ENCODE measurements at places on chromosomes 4 and X. TPM values are rescaled to one million over a fixed set of nuclear protein-coding genes. Genes with fewer than 3 reads are reported as not detected.

CTAG2 gene
- total RNA-seq = not detected

SLC25A53 gene
- total RNA-seq = 1.7 TPM

DNA sequence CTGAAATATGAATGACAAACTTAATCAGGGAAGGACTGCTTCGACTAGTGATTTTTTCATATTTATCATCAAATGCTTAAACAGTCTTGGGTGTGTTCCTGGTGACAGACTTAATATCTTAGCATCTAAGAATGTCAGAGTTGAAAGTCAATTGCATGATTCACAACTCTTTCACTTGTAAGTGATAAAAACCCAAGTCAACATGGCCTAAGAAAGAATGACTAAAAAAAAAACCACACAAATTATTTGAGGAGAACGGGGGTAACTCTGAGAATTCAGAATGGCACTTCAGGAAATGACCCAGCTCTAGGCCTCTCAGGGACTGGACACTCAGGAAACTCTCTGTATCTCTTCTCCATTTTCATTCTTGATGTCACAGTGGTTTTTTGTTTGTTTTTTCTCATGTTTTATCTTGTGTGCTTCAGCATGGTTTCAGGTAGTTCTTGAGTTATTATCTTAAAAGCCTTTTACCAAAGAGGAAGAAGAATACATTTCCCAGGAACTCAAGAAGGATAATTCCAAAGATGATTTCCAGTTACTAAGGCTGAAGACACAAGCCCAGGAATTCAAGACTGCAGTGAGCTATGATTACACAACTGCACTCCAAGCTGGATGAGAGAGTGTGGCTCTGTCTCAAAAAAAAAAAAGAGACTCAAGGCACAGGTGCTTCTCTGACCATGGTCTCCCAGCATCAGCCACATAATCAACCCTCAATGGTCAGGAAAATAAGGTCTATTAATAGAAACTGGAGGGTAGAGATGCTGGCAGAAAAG is 1697.8 kb upstream of the IGFBP7 start:
- H3K27me3 ChIP-seq = no peaks in the 10 kb centered on the region
- H3K27ac ChIP-seq = no peak overlapping the region
- no peaks in the 10 kb centered on the region for H3K36me3 ChIP-seq
- H3K4me1 ChIP-seq = no peaks in the 10 kb centered on the region
- no peak overlapping the region for H3K4me3 ChIP-seq
- DNase-seq = no peak

DNA sequence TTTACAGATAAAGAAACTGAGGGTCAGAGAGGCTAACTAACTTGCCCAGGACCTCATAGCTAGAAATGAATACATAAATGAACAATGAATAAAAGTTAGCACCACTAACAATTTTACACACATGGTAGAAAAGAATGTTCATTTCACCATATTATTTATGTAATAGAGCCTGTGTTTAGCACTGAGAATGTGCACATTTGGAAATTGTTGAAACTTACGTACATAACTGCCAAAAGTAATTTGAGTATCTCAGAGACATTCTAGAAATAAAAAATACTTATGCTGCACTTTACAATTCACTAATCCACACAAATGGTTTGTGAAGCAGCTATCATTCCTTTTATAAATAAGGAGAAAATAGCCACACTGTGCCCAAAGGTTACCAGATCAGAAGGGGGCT is 9.9 kb downstream of the CASK start:
- H3K4me3 ChIP-seq = no peak overlapping the region
- no peak overlapping the region for H3K27ac ChIP-seq
- H3K4me1 ChIP-seq = no peaks in the 10 kb centered on the region
- H3K36me3 ChIP-seq = no peaks in the 10 kb centered on the region
- H3K27me3 ChIP-seq = no peaks in the 10 kb centered on the region
- DNase-seq = no peak

DNA sequence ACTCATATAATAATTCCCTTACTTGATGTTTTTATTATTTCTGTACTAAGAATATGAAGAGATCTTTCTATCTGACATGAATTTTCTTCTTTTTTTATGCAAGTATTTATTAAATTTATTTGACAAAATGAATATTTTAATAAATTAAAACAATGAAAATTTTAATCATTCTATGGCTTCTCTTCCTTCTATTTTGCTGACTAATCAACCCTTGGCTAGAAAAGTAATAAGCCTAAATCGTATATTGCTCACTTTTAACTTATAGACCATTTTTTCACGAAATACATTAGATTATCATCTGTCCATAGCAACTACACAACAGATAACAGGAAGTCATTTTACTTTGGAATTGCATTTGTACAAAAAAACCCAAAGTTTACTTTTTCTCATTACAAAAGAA is 38.6 kb downstream of the PRSS12 start:
- no peak for DNase-seq
- H3K4me1 ChIP-seq = no peaks in the 10 kb centered on the region
- no peaks in the 10 kb centered on the region for H3K27me3 ChIP-seq
- no peak overlapping the region for H3K27ac ChIP-seq
- H3K4me3 ChIP-seq = no peak overlapping the region

DNA sequence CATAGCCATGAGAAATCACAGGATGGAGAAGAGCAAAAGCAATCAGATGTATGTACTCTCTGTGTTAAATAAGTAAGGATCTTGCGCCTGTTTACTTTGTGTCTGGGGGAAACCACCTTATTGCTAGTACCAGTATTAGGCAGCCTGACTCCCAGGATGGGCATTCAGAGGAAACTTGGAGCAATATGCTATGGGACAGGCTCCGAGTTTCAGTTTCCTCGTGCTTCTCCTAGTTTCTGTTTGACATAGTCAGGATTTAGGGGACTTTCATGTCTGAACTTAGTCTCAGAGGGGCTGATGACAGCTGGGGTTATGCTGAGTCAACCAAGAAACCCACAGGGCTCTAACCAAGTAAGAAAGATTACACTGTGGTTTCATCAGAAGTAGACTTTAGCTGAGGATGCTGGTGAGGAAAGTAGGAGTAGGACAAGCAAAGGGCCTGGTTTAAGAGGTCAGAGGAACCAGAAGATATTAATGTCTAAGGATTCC is 13.5 kb downstream of the NSUN7 start:
- no peak overlapping the region for H3K4me3 ChIP-seq
- H3K4me1 ChIP-seq = no peaks in the 10 kb centered on the region
- DNase-seq = no peak
- H3K27me3 ChIP-seq = no peaks in the 10 kb centered on the region
- H3K36me3 ChIP-seq = no peaks in the 10 kb centered on the region

GRCh38 chrX:86021652-86022289 is 25.6 kb downstream of the CHM start:
- no peak for DNase-seq
- no peaks in the 10 kb centered on the region for H3K36me3 ChIP-seq
- H3K4me1 ChIP-seq = no peaks in the 10 kb centered on the region
- no peak overlapping the region for H3K27ac ChIP-seq
- H3K4me3 ChIP-seq = no peak overlapping the region
- no peaks in the 10 kb centered on the region for H3K27me3 ChIP-seq

TLR3 gene
- 11.6 TPM for total RNA-seq

CNKSR2 gene
- total RNA-seq = not detected

GRCh38 chrX:68083510-68083909 is 349.8 kb downstream of the OPHN1 start:
- H3K36me3 ChIP-seq = no peaks in the 10 kb centered on the region
- no peak overlapping the region for H3K27ac ChIP-seq
- H3K4me3 ChIP-seq = no peak overlapping the region
- H3K27me3 ChIP-seq = no peaks in the 10 kb centered on the region
- H3K4me1 ChIP-seq = no peaks in the 10 kb centered on the region

DNA sequence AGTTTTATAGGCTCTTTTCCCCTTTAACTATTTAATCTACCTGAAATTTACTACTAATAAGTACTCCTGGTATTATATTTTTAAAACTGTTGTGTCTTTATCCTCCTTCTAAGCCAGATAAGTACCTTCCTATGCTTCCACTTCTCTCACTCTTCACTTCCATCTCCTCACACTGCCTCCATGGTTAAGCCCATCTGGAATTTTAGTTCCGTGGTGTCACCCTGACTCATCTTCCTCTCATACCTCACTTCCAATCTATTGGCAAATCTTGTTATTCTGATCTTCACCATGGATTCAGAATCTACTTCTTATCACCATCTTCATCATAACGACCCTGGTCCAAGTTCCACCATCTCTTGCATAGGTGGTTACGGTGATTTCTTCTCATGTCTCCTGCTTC is 32.7 kb upstream of the DAPP1 start:
- H3K4me3 ChIP-seq = no peak overlapping the region
- DNase-seq = no peak
- no peaks in the 10 kb centered on the region for H3K4me1 ChIP-seq
- no peaks in the 10 kb centered on the region for H3K36me3 ChIP-seq
- no peaks in the 10 kb centered on the region for H3K27me3 ChIP-seq

GRCh38 chr4:151039733-151040132 is 24.6 kb upstream of the LRBA start:
- H3K27ac ChIP-seq = no peak overlapping the region
- DNase-seq = no peak
- no peaks in the 10 kb centered on the region for H3K36me3 ChIP-seq
- H3K4me3 ChIP-seq = no peak overlapping the region
- no peaks in the 10 kb centered on the region for H3K4me1 ChIP-seq
- H3K27me3 ChIP-seq = no peaks in the 10 kb centered on the region

DNA sequence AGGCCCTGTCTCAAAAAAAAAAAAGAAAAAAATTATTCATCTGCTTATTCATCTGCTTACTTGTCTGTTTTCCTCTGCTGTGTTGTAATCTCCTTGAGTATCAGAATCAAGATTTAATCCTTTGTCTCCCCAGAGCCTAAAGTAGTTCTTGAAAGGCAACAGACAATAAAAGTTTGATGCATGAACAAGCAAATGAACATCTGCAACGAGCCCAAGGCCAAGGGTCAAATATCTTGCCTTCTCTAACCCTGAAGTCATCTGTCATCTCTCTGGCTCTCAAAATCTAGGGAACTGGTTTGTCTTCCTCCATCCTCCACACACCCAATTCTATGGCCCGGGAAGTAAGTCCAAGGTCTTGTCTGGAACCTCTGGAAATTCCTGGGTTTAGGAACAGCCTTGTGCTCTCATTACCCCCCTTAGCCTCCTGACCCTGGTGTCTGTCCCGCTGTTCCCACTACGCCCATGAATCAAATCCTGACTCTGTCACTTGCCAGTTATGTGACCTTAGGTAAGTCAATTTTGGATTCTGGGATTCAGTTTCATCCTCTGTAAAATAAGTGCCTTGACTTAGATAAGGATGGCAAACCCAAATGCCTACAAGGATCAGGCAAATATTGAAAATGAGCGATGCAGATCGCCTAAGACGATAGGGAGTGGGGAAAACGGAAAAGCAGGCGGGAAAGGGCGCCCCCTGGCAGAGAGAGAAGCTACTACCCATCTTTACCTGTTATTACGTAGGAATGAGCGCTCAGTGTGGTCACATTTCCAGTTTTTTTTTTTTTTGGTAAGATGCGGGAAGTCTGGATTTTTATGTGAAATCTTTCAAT is 102.7 kb upstream of the DHX15 start:
- no peaks in the 10 kb centered on the region for H3K36me3 ChIP-seq
- no peak overlapping the region for H3K4me3 ChIP-seq
- DNase-seq = no peak
- H3K27me3 ChIP-seq = no peaks in the 10 kb centered on the region
- H3K4me1 ChIP-seq = peaks cover 17% of the 10 kb centered on the region
